Activated CD4-positive, alpha-beta memory T cell treated with anti-CD3 and anti-CD28 coated beads, Interleukin-2, amount 10 ng/mL, durations not matched to agents 7 days and 5 days (primary cell): ENCODE measurements at places on chromosomes 12 and 14.
A peak's percentile ranks its signal among the peaks of the same experiment; 100 is the strongest.

GRCh38 chr14:41154143-41154807 lies 452.4 kb upstream of the LRFN5 start:
- no peak for DNase-seq

DNA sequence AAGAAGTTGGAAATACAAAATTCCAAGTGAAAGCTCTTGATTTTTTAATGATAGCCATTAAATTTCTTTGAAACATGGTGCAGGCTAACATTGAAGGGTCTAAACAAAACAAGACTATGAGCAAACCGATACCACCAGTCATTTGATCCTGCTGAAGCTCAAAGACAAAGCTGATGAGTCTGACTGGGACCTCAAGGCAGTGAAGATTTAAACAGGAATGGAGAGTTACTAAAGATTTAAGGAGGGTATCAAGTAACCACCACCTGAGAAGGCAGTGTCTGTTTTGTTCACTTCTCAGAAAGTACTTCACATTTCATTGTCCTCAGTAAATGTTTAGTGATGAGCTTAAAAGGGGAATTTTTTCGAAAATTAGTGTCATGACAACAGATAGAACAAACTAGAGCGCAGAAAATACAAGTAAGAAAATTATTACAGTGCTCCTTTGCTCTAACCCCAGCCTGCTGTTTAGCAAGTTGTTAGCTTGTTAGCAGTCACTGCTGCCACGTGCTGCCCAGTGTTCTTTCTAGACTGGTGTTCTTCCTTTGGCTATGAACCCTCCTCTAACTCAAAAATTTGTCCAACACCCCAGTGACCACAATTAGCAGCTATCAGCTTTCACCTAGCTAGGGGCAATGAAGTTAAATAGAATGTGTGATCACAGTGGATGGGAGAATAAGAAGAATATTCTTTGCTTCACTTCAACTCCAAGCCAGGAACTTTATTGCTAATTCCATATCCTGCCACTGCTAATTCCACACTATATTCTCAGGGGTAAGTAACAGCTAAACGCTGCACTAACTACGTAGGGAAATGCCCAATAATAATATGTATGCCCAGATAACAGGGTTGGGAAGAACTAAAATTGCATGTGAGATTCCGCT lies 41.1 kb downstream of the YAF2 start:
- no peak for DNase-seq

- DNase-seq: no peak
These were observed 7.0 kb downstream of the CKAP4 start for GRCh38 chr12:106240821-106241220.

GRCh38 chr12:119412811-119413794 lies 78.6 kb downstream of the CCDC60 start:
- peak; percentile 47 for DNase-seq

- no peak for DNase-seq
These were observed 295.9 kb downstream of the ZFP36L1 start for GRCh38 chr14:68497011-68497410.

DNA sequence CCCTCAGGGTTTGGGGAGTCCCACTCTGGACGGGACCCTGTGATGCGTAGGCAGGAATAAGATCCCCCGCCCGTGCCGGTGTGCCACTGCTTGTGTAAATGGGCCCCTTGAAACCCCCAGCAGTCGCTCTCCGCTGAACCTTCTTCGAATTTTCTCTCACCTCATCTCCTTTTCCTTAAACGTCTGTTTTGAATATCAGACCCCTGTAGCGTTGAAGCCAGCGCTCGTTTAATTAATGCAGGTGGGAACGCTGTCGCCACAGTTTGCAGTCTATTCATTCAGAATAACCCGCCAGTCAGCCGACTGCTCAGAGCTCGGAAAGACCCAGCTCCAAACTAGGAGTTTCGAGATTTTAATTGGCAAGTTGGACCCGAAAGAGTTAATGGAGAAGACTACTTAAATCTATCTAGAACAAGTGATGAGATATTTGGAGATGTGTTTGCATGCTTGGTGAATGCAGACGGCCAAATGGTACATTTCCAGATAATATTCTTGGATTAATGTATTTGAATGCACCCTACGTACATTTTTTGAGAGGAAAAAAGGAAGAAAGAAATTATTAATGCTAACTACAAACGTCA lies 739 bp upstream of the PPP2R5E start:
- DNase-seq: no peak

DNA sequence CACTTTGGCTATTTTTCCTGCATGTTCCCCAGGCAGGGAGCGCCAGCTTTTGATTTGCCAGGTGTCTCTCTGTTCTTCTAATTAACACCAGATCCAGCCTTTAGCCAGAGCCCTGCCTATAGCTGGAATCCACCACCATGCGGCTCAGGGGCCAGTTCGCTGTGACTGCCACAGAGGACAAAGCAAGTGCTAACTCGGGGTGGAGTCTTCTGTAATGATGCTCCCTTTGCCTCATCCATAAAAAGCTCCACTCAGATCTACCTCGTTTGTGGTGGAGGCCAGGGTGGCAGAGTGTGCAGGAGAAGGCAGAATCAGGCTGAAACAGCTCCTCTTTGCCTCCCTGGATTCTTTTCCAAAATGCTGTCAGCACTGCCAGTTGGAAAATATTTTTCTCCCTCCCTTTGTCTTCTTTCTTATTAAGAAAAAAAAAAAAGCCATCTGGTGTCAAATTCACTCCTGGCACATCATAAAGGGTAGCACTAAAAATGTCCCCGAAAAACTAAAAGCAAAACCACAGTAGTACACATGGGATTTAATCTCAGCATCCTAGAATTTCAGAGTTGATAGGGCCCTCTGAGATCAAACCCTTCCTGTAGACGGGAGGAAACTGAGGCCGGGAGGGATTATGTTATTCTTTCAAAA lies 18.0 kb upstream of the CTDSP2 start:
- no peak for DNase-seq

- no peak for DNase-seq
These were observed 502.4 kb upstream of the ATP2B1 start for GRCh38 chr12:90211017-90211416.

DNA sequence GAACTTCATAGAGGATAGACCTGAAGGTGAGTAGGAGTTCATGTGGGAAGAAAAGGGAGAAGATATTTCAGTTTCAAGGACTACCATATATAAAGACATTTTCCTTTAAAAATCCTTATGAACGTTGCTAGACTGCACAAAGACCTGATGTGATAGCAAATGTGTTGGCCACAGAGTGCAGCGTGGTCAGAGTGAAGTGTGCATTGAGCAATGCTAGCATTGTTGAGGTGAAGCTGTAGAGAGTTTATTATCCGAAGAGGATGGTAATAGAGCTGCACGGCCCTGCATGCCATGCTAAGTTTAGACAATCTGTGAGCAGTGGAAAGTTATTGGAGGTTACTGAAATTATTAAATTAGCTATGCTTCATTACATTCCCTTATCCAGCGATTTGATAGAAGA lies 413.0 kb downstream of the CCDC91 start:
- DNase-seq: no peak
